NCI-H2081 treated with DMSO at 0.1 percent for 48 hours (cell line): ENCODE measurements at places on chromosomes 7 and 10.

- no peak for DNase-seq
Measured at GRCh38 chr10:69891057-69891617, 89.4 kb downstream of the COL13A1 start.

DNA sequence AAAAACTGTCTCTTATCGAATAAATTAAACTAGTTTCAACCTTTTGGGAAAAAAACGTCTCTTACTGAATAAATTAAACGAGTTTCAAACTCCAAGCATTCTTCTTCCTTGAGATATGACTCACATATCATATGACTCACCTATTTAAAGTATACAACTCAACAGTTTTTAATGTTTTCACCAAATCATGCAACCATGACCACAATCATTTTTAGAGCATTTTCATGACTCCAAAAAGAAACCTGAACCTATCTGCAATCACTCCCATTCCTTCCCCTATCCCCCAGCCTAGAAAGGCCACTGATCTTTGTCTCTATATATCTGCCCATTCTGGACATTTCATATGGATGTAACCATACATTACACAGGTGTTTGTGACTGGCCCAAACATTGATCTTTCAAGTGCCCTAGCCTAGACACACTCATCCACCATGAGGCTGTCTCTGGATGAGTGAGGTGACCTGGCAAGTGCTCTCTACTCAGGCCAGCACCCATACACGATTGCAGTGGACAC is 115.3 kb downstream of the PIP4K2A start:
- DNase-seq, result no peak

GRCh38 chr10:23914641-23915040 is 294.3 kb upstream of the KIAA1217 start:
- DNase-seq, result no peak

GRCh38 chr7:45224832-45225231 is 67.2 kb downstream of the RAMP3 start:
- DNase-seq, result no peak

GRCh38 chr7:138164804-138165203 is 88.5 kb downstream of the AKR1D1 start:
- DNase-seq, result no peak

GRCh38 chr10:63522277-63522687 is 1.1 kb downstream of the REEP3 start:
- no peak for DNase-seq

DNA sequence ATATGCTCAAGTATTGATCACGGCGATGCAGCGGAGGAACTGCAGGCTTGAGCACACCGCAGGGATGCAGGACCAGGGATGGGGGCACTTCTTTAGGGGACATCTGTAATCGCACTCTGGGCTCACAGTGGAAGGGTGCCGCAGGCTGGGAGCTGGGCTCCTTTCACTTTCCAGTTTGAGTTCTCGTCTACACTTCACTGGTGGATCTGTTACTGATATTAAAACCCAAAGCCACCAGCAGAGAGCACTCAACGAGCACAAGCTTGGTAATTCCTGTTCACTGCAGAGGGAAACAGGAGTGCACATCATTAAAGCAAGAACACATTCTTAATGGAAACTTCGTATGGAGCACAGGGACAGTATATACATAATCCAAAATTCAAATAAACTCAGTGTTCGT is 91.3 kb downstream of the PARD3 start:
- DNase-seq, result no peak

GRCh38 chr10:71232089-71232998 is 20.0 kb downstream of the UNC5B start:
- DNase-seq, result no peak

DNA sequence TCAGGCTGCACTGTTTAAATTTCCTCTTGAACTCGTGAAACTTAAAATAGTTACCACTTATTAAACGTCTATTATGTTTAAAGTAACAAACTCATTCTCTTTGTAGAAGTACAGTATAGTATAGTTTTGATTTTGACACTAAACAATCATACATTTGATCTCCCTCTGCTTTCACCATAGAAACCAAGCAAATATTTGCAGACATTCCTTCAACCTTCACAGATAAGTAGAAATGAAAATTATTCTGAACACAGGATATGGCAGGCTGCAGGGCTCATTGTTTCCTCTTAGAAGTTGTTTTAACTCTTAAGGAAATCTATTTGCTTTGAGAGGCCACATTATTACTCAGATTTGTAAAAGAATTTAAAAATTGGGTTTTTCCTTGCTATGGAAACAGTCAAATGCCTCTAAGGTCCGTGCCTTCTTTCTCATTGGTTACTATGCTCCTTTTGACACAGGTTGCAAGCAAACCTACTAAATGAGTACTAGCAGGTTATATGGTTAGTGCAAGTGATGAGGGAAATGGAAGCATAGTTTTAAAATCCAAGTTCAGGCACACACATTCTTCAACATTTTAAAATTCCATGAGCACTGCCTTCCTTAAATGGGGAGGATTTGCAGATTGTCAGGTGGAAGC is 92.8 kb upstream of the FAM133B start:
- DNase-seq, result no peak

- no peak for DNase-seq
Measured at GRCh38 chr10:117476716-117477115, 65.8 kb upstream of the EMX2 start.

GRCh38 chr7:16318989-16319915 is 102.1 kb downstream of the CRPPA start:
- no peak for DNase-seq

GRCh38 chr10:124588736-124589490 is 127.3 kb downstream of the LHPP start:
- DNase-seq, result no peak

DNA sequence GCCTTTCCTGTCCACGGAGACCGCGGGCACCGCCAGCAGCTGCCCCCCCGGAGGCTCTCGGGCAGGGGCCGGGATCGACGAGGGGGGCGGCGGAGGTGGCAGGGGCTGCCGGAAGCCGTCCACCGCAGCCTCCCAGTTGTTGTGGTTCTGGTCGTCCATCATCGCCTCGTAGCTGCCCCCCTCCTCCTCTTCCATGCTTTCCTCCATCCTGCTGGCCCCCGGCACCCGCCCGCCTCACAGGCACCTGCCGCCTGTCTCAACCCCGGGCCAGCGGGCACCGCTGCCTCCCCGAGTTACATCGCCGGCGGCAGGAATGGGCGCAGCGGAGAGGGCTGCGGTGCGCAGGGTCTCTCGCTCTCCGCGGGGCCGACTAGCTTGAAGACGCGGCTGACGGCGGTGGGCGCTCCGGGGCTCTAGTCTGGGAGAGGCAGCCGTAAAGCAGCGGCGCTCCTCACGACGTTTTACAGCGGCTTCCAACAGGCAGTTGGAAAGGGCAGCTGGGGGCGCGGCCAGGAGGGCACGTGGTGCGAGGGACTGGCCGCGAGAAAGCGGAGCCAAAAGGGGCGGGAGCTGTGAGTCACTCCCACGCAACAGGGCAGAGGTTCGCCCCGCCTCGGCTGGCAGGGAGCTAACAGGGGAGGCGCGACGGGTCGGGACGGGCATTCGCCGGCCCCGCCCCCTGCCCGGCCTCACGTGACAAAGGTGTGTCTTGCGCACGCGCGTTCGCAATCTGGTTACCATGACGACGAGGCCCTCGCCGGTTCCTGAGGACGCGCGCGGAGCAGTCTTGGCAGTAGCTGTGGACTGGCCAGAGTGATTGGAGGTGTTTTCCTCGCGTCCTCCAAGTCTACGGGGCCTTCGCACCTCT is at the start of gene CACUL1:
Gene CACUL1 (minus strand): TSS at position 415 of the 868 bp plus-strand sequence. CDS start 208 bp downstream, at position 207.
- DNase-seq, result peak; percentile 85

DNA sequence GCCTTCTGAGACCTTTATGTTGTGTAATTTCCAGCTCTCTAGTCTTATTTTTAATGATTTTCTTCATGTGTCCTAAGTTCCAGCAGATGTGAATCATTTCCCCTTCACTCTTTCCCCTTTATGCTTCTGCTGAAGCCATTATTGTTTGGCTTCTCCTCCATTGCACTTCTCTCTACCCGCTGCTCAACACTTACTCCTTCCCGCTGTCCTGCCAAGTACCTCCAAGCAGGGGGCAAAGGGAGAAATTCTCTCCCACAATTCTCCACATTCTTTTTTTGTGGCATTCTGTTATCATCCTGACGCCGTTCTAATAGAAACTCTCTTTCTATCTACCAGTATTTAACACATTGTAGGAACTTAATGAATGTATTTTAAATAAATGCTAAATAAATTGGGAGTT is 388.9 kb upstream of the TPK1 start:
- no peak for DNase-seq

GRCh38 chr10:72445851-72446250 is 91.1 kb upstream of the DNAJB12 start:
- DNase-seq, result no peak

GRCh38 chr10:102484021-102484420 is 18.5 kb downstream of the ACTR1A start:
- no peak for DNase-seq

DNA sequence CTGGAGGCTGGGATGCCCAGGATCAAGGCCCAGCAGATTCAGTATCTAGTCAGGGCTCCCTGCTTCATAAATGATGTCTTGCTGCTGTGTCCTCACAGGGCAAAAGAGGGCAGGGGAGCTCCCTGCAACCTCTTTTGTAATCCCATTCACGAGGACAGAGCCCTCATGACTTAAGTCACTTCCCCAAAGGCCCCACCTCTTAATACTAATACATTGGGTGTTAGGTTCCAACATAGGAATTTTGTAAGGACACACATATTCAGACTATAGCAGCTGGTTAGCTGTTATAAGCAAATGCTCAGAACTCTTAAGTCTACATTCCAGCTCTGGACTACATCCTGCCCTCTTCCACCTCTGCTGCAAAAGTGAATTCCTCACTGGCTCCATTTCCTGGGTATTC is 63.0 kb downstream of the VOPP1 start:
- no peak for DNase-seq

- peak; percentile 17 for DNase-seq
Measured at GRCh38 chr10:96292971-96293920, 11.0 kb upstream of the DNTT start.

DNA sequence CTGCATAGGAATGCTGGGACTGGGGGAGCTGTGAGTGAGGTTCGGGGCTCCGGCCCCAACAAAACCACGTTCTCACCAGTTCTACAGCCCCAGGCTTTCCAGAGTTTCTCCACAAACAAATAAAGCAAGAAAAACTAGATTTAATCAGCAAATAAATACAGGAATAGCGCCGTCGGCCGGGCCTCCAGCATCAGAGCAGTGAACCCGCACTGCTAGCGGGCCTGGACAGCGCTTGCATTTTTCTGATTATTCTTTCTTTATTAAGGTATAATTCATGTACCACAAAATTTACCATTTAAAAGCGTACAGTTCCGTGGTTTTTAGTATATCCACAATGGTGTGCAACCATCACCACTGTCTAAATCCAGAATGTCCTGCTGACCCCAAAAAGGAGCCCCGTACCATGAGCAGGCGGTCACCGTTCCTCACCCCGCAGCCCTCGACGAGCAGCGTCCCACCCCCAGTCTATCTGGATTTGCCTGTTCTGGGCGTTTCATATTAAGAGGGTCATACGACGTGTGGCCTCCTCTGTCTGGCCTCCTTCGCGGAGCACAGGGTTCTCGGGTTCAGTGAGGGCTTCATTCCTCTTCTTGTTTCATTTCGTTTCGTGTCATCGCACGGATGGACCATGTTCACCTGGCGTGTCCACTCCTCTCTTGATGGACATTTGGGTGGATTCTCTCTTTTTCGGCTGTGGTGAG is 35.5 kb upstream of the FOXL3 start:
- DNase-seq, result no peak

- no peak for DNase-seq
Measured at GRCh38 chr7:66353547-66353946, 148.4 kb downstream of the TPST1 start.

- DNase-seq, result no peak
Measured at GRCh38 chr7:130009848-130010688, 41.1 kb downstream of the ZC3HC1 start.

DNA sequence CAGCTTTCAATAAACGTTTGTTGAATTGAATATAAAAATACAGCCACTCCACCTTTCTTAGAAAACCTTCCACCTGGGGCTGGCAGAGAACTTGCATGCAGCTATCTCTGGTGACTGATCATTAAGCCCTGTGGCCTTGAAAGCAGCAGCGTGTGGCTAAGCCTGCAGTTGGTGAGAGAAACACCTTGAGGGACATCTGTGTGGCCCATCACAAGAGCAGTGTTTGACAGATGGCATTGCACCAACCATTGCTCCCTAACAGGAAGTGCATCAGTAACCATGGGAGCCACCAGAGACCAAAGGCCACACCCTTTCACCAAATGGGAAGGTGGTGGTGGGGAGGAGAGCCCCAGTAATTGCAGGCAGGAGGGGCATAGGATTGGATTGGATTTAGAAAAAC is 22.4 kb downstream of the RHOBTB1 start:
- DNase-seq, result no peak

GRCh38 chr7:76346778-76347177 is 12.0 kb downstream of the YWHAG start:
- DNase-seq, result no peak

DNA sequence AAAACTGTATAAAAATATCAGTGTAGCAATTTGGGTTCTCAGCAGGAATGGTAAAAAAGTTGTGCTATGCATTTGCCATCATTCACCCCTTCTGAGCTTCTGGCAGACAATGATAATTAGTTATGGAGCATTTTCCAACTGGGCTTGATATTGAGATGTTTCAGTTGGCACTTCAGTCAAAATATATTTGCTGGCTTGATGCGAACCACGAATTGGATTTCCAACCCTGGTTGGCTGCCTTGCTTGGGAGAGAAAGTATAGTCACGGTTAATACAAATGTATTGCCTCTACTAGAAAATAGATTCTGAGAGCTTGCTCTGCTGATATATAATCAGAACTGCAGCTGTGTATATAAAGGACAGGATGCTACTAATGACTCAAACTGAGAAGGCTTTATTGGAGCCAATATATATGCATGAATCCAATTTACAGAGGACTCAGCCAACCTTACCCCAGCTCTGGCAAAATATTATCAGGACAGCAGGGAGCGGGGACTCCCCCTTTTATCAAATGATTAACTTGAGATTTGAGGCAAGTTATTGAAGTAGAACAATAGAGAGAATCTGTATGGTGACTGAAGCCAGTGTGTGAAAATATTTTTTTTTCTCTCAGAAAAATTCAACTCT is 219.8 kb upstream of the SMIM30 start:
- DNase-seq, result peak; percentile 93

DNA sequence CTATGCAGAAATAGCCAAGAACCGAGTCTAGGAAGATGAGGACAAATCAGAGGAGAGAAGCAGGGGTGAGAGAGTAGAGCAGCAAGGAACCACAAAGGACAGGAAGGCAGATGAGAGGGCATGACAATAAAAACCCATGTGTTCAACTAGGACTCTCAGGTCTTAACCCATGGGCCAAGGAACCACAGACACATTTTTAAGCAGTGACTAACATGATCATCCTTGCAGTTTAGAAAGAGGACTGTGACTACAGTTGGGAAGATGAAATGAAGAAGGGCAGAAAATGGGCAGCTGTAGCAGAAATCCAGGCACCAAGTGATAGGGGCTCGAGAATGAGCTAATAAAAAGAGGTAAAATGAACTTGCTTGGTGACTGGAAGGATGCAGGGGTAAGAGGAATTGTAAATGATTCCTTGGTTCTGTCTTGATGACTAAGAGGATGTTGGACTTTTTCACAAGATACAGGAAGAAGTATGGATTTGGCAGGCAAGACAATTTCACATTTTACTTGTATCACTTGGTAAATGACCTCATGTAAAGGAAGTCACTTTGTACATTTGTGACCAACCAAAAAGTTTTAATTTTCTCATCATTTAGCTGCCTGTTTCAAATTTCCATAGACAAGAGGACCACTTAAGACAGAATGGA is 22.8 kb downstream of the SGMS1 start:
- DNase-seq, result no peak

- peak; percentile 81 for DNase-seq
Measured at GRCh38 chr7:75599244-75599781, 107.2 kb downstream of the SPDYE5 start.
